GM20000 (cell line): ENCODE measurements at places on chromosomes 1 and 21.
A peak's percentile ranks its signal among the peaks of the same experiment; 100 is the strongest.

GRCh38 chr1:184552446-184552845, 165.6 kb downstream of the C1orf21 start:
- DNase-seq = no peak

DNA sequence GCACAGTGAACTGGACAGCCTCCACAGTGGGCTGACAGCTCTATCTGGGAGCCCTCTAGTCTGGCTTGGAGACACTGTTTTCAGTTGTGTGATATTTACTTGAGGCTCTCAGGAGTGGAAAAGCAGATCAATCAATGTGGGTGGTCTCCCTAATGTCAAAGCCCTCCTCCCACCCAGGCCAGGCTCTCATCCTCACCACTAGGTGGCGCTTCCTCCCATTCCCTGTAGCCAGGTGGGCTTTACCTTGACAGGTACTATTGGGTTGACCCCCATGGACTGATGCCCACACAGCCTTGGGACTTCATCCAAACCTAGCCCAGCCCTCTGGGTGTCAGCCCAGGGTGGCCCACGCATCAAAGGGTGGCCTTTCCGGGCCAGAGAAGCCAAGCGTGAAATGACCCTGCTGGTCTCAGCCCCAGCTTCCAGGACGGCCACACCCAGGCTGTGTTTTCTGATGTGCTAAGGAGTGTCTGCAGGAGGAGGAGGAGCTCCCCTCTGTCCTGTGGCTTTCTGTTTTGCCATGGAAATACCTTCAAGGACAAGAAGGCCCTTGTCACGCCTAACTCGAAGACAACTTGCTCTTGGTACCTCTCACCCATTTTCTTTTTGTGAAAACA, 54.0 kb downstream of the CLIC6 start:
- DNase-seq = peak; percentile 44

DNA sequence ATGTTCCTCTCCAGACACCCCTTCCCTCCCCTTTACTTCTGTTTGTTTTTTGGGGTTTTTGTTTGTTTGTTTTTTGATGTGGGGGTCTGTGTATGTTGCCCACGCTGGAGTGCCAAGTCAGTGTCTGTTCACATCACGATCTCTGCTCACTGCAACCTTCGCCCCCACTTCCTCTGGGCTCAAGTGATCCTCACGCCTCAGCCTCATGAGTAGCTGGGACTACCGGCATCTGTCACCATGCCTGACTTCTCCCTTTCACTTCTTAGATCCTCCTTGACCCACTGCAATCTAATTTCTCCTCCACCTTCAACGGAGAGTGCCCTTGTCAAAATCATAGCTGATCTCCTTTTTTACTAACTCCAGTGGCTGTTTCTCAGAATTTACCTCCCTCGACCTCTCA, 100.7 kb upstream of the KIF26B start:
- DNase-seq = no peak

DNA sequence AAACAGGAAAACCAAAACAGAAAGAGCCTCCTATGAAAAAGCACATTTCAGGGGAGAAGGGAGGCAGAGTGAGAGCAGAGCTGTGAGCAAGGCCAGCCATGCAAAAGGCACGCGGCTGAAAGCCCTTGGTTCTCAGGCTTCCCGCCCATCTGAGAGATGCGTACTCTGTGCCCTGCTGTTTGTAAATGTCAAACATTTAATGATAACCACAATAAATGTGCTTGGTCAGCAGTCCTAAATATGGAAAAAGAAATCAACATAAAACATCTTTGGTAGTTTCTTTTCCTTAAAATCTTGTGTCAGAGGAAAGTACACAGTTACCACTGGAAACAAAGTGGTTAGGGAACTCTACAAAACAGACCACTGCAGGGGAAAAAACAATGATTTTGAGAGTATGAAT, 283.1 kb downstream of the DSCAM start:
- no peak for DNase-seq

GRCh38 chr1:179952186-179952585, 2.4 kb upstream of the CEP350 start:
- DNase-seq = no peak

GRCh38 chr1:182927693-182928433, 25.1 kb downstream of the SHCBP1L start:
- no peak for DNase-seq

- DNase-seq = no peak
These were observed 26.9 kb downstream of the WDR26 start for GRCh38 chr1:224407571-224408293.

- no peak for DNase-seq
These were observed 139.2 kb upstream of the GPR52 start for GRCh38 chr1:174308604-174309003.

GRCh38 chr1:205699416-205699815, 19.1 kb upstream of the SLC45A3 start:
- no peak for DNase-seq

GRCh38 chr1:15323989-15324868, 77.2 kb downstream of the FHAD1 start:
- DNase-seq = no peak

DNA sequence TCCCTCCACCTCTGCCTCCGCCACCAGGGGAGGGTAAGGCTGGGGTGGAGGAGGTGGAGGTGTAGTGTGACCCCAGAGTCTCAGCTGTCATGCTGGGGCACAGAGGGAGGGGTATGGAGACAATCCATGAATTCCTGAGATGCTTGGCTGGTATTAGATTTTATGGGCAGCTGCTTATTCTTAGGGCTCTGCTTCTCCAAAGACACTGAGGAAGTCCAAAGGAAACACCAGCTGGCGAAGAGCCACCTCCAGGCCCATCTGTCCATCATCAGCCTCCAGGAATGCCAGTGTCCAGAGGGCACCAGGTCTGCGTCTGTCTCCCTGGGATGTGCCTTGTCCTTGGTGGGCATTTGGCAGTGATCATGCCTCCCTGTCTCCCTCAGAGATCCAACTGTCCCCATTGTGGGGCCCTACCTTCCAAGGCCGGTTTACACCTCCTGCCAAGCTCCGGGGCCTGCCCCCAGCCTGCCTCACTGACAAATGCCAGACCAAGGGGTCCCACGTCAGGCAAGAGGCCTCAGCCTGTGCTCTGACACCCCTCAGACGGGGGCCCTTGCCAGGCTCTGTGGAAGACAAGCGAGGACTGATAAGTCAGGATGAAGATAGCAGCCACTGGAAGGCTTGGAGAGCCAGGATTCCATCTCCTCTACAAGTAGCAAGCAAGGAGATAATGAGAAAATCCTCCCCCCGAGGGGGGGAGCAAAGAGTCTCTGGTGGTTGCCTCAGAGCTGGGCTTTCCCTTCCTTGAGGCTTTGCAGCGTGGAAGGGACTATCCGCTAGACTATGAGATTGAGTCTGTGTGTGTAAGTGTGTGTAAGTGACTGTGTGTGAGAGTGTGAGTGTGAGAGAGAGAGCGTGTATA, 1.6 kb downstream of the TNNI1 start:
- DNase-seq = no peak

DNA sequence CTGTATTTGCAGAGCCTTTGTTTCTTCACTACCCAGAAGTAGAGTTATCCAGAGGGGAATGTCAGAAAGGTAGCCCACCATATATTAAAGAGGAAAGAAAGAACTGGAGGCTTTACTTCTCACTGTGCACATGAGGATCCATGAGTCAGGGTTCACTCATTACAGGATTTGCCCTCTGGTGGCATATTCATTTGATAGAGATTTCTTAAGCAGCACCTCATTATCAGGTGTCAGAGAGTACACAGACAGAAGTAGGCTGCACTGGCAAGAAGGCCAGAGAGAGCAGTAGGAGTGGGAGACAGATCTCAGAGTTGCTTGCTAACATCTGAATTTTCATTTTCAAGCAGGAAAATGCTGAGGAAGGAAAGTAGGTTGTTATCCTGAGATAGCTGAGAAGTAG, 123.8 kb downstream of the PIK3R3 start:
- DNase-seq = no peak

GRCh38 chr1:82116105-82116504, 315.4 kb downstream of the ADGRL2 start:
- DNase-seq = no peak

GRCh38 chr1:236239092-236239585, 42.6 kb downstream of the ERO1B start:
- no peak for DNase-seq

DNA sequence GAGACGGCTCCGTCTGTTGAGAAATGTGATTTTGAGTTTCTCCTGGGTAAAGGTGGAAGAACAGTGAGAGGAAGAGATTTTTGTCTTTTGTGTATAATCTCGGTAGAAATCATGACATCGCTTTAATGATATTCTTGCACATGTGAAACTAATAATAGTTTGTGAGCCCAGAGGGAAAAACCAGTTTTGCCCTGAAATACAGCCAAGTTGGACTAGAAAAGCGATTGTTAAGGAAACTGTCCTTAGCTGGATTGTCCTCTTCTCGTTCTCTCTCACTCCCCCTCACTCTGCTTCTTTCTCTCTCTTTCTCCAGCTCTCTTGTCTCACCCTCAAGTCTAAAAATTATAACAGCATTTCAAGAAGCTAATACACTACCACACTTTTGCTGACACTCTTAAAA, 17.1 kb downstream of the KCNJ6 start:
- DNase-seq = no peak

DNA sequence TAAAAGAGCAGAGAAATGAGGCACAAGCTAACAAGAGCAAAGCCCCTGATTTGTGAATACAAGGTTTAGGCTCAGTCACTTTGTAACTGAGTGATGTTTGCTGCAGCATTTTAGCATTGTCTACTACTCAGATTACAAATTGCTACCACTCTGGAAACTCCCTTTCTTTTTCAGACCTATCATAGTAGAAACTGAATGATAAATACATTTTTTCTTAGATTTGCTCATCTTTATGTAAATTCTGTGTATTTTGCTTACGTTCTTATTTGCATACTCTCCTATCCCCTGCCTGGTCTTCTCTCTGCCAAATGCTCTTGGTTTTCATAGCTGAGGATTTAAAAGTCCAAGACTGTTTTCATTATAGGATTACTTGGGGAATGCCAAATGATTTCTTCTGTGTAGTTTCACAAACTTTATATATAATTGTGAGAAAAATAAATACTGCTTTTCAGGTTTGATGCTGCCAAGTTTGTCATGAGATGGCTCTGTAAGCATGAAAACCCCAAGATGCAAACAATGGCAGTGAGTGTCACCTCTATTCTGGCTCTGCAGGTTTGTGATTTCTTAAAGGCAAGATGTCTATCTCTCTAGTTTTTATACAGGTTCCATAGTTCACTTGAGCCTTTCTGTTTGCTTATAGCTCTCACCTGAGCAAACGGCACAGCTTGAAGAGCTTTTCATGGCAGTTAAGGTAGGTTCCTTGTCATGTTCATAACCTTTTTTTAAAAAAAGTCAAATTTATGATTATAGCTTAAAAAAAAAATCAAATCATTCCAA, 24.7 kb downstream of the ZYG11A start:
- peak; percentile 74 for DNase-seq

DNA sequence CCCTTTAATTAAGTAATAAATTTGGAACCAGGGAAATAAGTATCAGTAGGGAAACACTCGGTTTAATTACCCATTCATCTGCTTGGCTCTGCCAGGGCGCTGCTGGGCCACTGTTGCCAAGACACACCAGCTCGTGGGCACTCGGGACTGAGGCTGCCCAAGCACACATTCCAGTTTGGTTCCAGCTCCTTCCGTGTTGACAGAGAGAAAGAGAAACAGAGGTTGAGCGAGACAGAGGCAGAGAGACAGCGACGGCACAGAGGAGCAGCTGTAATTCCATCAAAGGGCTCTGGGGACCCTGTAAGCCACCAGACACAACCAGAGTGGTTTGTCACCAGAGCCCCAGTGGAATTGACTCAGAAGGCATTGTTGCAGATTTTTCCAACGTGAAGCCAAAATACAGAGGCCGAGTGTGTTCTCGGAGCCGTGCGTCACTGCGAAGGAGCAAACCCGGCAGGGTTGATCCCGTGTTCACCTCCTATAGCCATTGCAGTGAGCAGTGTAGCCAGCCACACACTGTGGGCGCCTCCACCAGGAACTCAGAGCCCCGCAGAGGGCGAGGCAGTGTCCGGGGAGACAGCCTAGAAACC, 33.5 kb downstream of the SYF2 start:
- no peak for DNase-seq

DNA sequence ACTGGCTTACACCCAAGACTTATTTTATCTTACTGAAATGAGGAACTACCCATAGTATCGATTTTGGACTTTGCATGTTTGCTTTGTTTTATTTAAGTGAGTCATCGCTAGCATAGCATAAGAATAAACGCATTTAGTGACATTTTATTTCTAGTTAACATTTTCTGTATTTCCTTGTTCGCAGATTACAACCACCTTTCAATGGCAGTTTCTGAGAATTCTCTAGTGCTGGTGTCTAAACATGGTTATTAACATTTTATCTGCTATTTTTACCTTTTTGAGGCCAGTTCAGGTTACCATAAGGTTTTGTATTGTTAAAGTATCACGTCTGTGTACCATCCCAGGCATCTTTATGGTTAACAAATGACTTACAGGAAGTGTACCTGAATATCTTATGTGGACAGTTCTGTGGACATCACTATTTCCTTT, 24.5 kb downstream of the EEIG2 start:
- DNase-seq = no peak

DNA sequence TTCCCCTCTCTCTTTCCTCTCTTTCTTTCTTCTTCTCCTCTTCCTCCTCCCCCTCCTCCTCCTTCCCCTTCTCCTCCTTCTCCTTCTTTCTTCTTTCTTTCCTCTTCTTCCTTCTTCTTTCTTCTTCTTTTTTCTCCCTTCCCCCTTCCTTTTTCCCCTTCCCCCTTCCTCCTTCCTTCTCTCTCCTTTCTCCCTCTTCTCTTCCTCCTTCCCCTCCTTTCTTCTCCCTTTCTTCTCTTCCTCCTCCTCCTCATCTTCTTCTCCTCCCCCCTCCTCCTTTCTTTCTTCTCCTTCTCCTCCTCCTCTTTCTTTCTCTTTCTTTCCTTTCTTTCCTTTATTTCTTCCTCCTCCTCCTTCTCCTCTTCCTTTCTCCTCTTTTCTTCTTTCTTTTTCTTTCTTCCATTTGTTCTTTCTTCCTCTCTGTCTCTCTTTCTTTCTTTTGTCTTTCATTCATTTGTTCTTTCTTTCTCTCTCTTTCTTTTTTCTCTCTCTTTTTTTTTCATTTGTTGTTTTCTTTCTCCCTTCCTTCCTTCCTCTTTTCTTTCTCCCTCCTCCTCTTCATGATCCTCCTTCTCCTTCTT, 26.5 kb downstream of the HRNR start:
- DNase-seq = no peak

GRCh38 chr1:172390301-172390682, 30.2 kb upstream of the C1orf105 start:
- no peak for DNase-seq

DNA sequence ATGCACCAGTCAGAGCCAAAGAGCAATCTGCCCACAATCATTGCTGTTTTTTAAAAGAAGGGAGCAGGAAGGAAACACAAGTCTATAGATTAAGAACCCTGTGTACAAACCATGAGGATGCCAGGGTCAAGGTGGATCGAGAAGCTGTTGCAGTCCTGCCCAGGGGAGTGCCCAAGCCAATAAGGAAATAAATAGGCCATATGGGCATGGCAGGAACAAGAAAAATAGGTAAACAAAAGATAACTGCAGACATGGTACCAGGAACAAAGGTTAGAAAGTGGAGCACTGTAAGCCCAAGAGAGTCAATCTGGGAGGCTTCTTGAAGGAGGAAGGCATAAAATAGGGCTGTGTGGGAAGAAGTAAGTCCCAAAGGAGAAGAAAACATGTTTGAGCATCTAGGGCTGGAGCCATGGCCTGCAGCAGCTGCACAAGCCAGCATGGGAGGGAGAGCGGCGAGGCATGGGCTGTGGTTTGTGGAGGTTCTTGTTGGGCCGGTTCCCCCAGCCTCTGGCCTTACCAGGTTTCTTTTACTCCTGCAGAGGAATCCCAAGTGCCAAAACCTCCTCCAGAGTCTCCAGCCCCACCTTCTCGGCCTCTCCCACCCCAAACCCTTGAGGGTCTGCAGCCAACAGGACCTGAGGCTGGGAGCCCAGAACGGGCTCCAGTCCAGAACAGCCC, 13.6 kb downstream of the INAVA start:
- DNase-seq = no peak
